NCI-H2107 (cell line): ENCODE measurements at places on chromosomes 1 and 21.
A peak's percentile ranks its signal among the peaks of the same experiment; 100 is the strongest.

- DNase-seq: no peak
These were observed 915 bp downstream of the CDC20 start for GRCh38 chr1:43359696-43360095.

DNA sequence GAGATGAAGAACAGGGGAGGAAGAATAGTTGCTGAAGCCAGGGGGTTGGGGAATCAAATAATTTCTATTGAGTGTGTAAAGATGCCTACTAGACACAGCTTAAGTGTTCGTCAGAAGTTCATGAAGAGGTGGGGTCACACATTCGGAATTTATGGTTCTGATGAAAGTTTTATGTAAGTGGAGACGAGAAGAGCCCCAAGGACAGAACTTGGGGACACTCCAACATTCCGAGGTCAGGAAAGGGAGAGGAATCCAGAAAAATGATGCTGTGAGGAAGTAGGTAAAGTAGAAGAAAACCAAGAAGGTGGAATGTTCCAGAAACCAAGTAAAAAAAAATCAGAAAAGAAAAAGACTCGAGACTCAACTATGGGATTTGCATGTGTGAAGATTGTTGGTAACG, 272.5 kb downstream of the SIPA1L2 start:
- no peak for DNase-seq

- no peak for DNase-seq
These were observed 422.6 kb downstream of the NUF2 start for GRCh38 chr1:163744301-163744887.

- no peak for DNase-seq
These were observed 1.1 kb upstream of the RAP1GAP start for GRCh38 chr1:21670059-21670881.

DNA sequence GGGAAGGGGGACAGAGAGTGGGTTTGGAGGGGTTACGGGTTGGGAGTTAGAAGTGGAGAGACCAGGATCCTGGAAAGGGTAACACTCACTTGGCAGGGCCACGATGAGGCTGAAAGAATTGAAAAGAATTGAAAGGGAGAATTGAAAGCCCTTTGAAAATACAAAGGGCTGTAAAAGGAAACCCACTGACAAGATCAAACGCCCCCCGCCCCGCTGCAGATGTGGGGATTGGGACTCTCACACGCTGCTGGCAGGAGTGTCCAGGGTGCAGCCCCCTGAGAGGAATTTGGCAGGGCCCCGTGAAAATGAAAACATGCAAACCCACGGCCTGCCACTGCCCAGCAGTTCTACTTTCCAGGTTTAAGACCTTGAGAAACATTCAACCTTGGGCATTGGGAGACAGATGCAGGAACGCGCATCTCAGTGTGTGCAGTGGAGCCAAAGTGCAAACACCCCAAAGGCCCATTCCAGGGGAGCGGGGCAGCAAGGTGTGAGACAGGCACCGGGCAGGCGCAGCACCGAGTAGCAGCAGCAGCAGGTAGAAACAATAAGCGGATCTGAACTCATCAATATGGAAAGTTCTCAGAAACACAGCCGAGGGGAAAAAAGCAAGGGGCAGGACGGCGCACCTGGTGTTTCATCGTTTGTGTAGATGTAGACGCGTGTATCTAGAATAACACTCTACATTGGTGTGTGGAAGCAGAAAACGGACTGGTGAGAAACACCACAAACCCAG, 8.3 kb upstream of the TNFRSF1B start:
- no peak for DNase-seq

GRCh38 chr1:21233490-21233889, 56.8 kb downstream of the ECE1 start:
- DNase-seq: no peak

DNA sequence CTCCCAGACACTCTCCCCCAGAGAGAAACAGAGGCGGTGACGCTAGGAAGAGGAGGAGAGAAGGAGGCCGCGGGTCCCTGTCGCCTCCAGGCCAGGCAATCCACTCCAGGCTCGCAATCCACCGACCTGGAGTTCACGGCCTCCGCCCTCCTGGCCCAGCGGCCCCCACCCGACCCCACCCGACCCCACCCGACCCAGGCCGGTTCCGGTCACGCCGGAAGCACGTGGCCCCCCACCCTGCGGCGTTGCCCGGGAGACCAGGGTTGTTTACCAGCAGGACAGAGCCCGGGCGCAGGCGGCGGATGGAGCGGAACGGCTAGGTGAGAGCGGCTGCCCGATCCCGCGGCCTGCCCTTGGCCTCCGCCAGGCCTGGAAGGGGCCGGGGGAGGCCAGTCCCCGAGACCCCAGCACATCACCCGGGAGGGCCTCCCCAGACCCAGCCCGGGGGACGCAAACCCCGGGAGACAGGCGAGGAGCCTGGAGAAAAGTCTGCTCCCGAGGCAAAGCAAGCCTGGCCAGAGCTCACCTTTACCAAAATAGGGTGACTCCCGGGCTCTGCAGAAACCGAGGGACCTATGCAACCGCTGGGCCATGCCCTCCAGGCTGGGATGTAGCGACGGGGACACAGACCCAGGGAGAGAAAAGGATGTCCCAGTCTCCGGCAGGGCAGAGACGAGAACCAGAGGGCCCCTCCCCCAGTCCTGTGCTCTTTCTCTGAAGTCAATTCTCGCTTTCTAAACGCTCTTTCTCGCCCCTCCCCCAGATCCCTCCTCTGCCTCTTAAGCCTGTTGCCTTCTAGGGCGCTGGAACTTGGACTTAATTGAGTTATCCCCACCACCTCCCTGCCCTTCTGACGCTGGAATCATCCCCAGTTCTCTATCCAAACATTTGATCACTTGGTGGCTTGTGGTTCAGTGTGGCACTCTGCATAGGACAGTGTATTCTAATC, at the start of the genes PLA2G2C and UBXN10:
TSS of gene PLA2G2C (minus strand) at position 685 of the 949 bp plus-strand sequence. CDS start 9,155 bp downstream, outside the sequence.
TSS of gene UBXN10 (plus strand) at position 263 of the 949 bp plus-strand sequence. CDS start 4,466 bp downstream, outside the sequence.
- DNase-seq: no peak

DNA sequence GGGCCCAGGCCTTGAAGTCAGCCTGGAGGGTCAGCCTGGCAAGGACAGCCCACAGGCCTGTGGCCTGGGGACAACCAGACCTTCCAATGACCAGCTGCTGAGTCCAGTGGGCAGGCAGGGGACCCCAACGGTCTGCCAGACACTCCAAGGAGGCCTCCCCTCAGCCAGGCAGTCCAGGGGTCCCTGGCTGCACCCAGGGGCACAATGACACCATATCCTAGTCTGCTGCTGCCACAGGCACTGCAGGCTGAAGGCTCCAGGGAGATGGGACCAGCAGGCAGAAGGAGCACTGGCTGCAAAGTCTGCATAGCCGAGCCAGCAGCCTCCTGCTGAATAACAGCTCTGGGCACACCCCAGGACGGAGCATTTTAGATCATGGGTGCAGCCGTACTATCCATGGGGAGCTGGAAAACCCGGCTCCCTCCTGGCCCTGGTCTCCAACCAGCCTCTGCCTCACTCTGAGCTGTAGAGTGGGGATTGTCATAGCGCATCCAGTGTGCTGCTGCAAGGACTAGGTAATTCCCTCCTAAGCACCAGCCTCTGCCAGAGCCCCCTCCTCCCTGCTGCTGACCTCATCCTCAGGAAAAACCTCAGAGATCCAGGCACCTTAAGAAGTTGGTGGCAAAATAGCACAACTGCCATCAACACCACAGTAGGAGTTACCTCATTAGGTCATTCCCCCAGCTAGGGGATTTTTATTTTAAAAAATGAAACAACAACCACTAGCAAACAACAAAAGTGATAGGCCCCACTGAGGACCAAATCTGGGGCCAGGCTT, 4.8 kb upstream of the LAPTM5 start:
- no peak for DNase-seq

- DNase-seq: no peak
These were observed 178.5 kb downstream of the ZC3H11B start for GRCh38 chr1:219434285-219434922.

GRCh38 chr1:92623187-92623778, 136.6 kb upstream of the GFI1 start:
- DNase-seq: no peak

DNA sequence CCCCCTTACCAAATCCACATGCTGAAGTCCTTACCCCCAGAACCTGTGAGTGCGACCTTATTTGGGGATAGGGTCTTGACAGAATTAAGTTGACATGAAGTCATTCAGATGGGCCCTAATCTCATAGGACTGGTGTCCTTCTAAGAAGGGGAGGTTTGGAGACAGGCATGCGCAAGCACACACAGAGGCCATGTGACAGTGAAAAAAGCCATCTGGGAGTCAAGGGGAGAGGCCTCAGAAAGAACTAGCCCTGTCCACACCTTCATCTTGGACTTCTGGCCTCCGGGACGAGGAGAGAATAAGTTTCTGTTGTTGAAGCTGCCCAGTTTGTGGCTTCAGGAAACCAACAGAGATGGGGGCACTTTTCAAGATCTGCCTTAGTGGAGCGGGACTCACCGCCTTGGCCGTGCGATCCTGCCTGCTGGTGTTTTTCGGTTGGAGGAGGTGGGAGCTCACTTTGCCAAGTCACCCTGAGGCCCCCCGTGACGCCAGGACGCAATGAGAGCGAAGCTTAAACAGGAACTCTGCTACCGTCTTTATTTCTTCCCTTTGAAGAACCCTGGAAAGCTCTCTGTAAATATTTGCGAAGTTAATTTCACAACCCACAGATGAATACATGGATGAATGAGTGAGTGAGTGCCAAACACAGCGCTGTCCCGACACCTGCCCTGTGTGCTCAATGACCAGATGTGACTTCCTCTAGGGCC, 42.5 kb upstream of the C1orf174 start:
- no peak for DNase-seq

GRCh38 chr1:97245026-97245425, 523.4 kb downstream of the PTBP2 start:
- DNase-seq: no peak

DNA sequence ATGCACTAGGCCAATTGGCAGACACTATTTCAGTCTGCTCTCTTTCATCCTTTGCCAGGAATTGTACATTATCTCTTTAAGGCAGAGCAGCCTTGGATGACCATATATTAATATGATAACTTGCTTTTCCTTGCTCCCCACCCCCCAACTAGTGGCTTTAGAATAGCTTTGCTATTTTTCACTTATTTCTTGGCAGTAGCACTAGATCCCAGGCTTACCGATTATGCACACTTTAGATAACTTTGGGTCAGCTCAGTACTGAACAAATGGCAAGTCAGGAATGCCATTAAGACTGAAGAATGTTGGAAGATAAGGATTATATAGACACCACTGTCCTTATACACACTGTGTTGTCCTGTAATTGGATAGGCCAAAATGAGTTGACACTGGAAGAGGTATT, 146.4 kb downstream of the FGGY start:
- DNase-seq: no peak

GRCh38 chr1:70358921-70359564, 4.5 kb upstream of the ANKRD13C start:
- DNase-seq: no peak

GRCh38 chr1:153805042-153805745, 30.0 kb downstream of the SLC27A3 start:
- peak; percentile 45 for DNase-seq

DNA sequence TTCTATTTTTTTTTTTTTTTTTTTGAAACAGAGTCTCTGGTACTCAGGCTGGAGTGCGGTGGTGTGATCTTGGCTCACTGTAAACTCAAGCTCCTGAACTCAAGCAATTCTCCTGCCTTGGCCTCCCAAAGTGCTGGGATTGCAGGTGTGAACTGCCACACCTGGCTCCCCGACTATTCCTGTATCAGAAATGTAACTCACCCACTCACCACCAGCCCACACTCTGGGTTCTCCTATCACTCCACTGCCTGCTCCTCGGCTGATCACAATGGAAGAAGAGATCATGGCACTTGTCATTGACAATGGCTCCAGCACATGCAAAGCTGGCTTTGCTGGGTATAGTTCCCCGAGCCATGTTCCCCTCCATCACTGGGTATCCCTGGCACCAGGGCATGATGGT, 15.9 kb downstream of the RABIF start:
- DNase-seq: no peak

GRCh38 chr21:45875881-45876280, 105.7 kb upstream of the COL6A1 start:
- DNase-seq: no peak

DNA sequence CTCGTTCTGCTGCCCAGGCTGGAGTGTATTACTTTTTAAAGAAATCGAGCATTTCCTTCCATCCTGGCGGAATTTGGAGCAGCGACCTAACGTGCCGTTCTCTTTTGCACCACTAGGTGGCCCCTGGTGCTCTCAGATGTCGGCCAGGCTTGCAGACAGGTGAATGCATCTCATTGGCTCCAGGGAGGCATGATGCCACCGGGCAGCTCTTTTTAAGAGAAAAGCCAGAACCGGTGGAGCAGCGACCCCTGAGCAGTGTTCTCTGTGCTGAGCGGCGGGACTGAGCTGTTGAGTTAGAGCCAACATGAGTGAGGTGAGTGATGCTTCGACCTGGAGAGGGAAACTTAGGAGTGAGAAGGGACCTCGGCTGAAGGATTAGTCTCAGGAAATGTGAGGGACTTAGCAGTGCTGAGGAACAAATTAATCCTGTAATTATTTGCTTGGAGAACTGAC, at the start of gene PCP4:
TSS of gene PCP4 (plus strand) at position 241 of the 453 bp plus-strand sequence. CDS start at position 305, 64 bp downstream.
- peak; percentile 74 for DNase-seq

DNA sequence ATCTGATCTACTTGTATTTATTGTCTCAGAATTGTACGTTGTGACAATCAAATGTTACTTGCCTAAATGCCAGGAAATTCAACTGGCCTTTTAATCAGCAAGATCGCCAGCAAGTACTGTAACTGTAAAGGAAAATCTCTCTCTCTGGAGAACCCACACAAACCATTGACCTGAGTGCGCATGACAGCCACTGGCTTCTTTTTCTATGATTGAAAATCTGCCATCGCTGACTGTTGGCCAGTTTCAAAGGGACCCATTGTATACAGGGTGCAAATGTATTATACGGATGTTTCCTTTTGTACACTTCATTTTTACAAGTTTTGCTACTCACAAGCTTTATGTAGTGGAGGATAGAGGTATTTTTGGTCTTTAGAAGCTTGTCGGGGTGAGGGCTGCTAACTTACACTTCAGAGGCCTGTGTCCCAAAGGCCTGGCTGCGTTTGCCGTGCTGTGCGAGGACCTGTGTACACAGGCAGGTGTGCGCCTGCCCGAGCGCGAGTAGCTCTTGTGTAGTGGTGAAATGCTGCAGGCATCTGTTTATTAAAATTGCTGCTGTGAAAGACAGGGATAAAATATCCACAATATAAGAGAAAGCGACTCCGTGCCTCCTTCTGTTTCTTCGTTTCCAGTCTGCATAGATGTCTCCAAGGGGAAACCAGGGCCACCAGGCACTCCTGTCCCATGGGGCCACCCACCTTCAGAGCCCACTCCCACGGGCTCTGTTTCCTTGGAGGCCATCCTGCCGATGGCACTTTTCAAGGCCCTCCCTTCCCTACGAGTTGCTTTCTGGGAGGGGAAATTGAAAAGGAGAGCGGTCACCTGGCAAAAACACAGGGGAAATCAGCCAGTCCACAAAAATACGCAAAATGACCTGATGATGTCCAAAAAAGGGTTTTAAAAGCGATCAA, 25.3 kb upstream of the TRAPPC10 start:
- DNase-seq: no peak

DNA sequence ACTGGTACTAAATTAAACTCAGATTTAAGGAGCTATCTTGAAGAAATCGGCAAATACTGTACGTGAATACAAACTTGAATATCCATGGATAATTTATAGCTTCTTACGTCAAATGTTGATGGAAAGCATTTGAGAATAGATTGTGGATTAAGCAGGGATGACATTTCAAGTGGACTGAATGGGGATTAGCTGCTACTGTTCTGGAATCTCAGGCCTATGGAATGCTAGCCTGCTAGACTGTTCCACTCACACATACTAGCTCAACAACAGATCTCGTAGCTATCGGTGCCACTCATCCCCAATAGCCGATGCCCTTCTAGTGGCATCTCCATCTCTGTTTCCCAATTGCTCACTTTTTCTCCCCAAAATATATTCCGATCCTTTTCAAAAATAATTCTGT, 62.0 kb upstream of the USP25 start:
- no peak for DNase-seq

GRCh38 chr1:106225403-106225802, 831.1 kb upstream of the PRMT6 start:
- DNase-seq: no peak

GRCh38 chr1:107941531-107941930, 23.4 kb downstream of the VAV3 start:
- no peak for DNase-seq
